ENCODE measurements at places on chromosomes 6 and 20.

- no peak for DNase-seq
Measured at GRCh38 chr6:163637524-163637923, 223.0 kb downstream of the QKI start.

GRCh38 chr20:47133809-47134456, 222.6 kb downstream of the ZMYND8 start:
- DNase-seq, result no peak

- DNase-seq, result no peak
Measured at GRCh38 chr20:50933589-50933988, 2.4 kb upstream of the ADNP start.

DNA sequence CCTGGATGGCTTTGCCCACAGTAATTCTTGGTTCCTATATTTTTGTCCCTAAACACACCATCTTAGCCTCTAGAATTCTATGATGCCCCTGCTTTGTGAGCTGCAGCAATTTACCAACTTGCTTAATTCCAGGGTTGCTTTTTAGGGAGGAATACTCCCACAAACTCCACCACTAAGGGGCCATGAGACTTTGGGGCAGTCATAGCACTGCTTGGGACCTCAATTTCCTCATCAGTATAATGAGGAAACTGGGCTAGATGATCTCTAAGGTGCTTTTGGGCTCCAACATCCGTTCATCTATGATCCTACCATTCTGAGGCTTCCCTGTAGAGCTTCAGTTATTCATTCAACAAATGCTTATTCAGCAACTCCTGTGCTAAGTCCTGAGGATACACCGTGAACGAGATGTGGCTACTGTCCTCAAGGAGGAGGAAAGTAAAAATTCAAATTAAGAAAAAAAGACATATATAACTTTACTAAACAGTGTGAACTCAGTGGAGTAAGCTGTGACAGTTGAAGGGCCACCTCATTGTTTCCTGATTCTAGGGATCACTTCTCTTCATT, 75.3 kb downstream of the PRDM1 start:
- DNase-seq, result no peak

DNA sequence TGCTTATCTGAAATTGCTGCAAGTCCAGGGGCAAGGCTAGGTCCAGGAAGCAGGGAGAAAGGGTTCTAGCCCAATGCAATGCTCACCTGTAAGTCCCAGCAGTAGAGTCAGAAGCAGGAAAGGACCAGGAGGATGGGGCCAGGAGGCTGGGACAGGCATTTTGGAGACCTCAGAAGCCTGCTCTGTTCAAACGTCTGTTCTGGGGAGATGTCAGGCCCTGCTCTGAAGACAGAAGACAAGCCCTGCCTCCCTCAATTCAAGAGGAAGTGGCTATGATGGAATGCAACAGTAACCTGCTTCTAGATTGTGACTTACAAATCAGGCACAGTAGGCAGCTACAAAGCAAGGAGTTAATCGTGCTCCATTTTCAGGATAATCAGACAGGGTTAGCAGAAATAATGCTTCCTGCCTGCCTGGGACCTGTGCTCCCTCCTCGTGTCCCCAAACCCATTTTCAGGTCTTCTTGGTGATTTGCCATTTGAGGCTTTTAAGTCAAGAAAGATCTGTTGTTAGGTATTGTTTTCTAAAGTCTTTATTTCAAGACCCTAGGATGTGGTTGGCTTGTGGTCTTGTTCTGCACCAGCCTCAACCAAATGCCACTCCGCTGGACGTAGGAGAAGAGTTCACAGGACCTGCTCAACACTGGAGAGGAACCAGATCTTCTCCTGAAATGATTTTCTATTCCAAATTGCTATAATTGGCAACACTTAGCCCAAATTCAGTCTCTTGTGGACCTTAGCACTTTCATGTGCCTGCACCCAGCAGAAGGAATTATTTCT, at the start of gene SIRPG:
TSS of gene SIRPG (minus strand) at position 224 of the 779 bp plus-strand sequence. CDS start at position 159, 65 bp downstream.
- peak; percentile 44 for DNase-seq

DNA sequence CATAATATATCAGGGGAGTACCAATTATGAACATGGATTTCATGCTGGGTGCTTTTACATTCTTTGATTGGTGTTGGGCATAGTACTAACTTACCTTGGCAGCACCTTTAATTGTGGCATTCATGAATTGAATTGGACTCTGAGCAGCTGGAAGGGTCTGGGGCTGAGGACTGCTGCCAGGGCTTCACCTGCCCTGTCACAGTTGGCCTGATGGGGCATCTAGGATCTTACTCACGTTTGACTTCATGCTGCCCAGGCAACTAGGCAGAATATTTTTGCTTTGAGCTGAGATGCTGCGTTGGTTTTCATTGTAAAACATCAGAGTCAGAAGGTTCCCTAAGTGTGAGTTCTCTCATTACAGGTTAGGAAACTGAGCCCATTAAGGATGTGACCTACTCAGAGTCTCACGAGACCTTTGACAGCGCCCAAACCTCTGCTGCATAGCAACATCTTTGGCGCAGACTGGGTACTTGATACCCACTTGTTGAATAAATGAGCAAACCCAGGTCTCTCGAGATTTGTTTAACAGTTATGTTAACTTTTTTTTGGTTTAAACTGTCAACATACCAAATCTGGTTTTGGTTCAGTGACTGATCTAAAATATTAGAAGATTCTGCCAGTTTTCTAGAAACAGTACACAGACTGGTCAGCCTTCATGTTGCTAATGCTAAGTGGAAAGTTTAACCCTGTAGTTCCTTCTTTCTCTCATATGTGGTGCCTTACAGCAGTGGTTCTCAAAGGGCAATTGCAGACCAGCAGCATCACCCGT, 104.9 kb downstream of the TCP11 start:
- no peak for DNase-seq

DNA sequence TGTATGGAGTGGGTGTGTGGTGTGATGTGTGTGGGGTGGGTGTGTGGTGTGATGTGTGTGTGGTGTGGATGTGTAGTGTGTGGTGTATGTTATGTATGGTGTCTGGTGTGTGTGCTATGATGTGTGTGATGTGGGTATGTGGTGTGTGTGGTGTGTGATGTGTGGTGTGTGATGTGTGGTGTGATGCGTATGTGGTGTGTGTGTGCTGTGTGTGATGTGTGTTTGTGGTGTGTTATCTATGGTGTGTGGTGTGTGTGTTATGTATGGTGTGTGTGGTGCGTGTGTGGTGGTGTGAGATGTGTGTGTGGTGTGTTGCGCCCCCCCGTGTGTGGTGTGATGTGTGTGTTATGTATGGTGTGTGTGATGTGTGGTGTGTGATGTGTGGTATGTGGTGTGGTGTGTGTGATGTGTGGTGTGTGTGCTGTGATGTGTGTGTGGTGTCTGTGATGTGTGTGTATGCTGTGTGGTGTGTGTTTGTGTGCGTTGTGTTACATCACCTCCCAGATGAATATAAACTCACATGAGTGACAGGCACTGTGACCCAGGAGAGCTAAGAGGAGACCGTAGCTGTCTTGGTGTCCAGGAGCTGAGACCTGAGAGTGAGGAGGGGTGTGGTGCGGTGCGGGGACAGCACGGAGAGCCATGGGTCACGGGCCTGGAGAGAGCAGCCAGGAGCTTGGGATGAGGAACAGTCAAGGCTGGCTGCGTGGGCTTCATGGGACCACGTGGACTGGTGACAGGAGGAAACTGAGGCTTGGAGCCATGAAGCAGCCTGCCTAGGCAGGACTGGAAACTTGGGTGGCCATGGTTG, 8.8 kb downstream of the DLGAP4 start:
- no peak for DNase-seq

DNA sequence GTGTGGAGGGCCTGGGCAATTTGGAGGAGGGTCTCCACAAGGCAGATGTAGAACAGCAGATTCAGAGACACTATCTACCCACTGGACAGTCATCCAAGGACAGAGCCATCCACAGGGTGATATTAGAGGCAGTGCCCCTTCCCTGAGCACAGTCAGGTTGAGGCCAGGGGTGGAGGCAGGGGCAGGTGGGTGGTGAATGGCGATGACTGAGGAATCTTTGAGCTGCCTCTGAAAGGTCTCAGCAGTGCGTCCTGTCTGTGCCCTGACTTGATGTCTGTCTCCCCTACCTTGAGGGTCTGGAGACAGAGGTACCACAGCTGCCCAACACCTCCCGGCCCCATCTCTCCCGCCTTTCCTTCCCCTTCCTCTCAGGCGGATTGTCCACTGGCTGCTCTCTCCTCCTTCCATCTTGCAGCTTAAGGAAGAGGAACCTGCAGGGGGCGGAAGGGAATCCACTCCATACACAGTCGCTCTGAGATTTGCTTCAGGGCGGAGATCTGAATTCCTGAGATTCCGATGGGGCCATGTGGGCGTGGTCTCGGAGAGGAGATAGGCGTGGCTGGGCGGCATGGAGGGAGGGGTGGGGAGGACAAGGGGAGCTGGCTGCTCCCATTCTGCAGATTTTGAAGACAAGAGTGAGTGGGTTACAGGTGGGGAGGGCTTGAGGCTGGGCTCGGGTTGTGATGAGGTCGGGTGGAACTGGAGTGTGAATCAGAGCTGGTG, 1.7 kb downstream of the MUCL3 start:
- peak; percentile 32 for DNase-seq
